ENCODE measurements at places on chromosomes 11 and 22. TPM values are rescaled to one million over a fixed set of nuclear protein-coding genes. Genes with fewer than 3 reads are reported as not detected.

DNA sequence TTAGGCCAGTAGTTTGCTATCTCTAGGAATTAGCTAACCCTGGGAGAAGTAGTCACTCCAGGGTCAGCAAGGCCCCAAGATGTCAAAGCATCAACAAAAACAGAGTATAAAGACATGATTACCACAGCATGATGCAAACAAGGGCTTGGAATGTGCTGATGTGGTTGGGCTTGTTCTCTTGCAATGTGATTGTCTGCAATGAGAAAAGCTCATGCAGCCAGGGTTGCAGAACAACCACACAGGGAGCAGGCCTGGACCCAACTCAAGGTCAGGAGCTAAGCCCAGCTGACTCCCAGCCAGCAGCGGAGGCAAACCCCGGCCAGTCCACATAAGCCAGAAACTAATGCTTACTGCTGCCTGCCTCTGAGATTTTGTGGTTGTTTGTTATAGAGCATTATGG, 132.4 kb upstream of the ZC3H12C start:
- no peak overlapping the region for H3K27ac ChIP-seq
- H3K4me3 ChIP-seq, result no peak overlapping the region
- H3K4me1 ChIP-seq, result peaks cover 4% of the 10 kb centered on the region
- H3K36me3 ChIP-seq, result no peaks in the 10 kb centered on the region
- no peak for DNase-seq

DNA sequence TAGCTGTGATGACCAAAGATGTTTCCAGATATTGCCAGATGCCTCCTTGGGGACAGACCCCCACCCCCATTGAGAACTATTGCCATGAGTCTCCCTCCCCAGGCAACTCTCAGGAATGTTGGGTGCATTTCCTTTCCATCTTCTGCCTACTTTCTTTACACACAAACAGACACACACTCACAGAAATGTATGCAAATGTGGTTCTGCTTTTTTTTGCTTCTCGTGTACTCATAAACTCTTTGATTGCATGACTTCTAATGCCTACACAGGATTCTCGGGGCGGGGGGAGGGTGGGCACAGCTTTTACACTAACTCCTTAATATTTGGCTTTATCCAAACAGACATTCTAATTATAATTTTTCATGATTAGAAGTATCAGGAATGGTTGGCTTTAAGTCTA, 53.3 kb upstream of the SUSD2 start:
- H3K27ac ChIP-seq, result no peak overlapping the region
- DNase-seq, result no peak
- no peak overlapping the region for H3K4me3 ChIP-seq
- H3K4me1 ChIP-seq, result no peaks in the 10 kb centered on the region
- peaks cover 45% of the 10 kb centered on the region for H3K36me3 ChIP-seq

DNA sequence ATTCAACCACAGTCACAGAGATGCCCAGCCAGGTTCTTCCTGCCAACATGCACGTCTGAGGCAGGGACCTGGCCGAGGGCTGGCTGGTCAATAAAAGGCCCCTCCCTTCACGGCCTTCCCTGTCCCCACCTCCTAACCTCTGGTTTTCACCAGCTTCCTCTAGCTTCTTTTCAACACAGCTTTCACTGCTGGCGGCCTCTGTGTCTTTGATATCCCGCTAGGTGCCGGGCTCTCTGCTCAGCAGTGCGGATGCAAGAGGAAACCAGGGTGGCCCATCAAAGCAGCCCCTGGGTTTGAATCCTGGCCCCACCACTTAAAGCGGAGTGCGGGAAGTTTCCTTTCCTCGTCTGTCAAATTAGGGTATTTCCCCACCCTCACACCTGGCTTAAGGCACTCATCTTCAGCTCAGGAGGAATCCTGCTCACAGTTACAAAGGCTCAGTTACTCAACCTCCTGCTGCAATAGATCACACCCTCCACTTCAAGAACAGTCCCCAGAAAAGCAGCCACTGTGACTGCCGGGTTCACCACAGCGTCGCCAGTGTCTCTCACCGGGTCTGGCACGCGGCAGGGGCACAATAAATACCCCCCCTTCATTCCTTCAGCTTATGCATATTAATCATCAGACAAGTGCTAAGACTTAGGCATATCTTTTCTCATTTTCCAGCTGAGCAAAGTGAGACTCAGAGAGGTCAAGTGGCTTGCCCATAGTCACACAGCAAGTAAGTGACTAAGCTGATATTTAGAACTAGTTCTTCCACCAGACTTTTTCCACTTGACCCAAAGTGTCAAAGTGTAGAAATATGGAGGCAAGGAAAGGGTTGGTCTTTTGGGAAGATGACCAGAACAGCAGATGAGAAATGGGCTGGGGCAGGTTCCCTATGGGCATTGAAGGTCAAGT, 45.7 kb downstream of the TXN2 start:
- H3K4me3 ChIP-seq, result no peak overlapping the region
- peak overlapping the region; percentile 76 for H3K27ac ChIP-seq
- no peaks in the 10 kb centered on the region for H3K36me3 ChIP-seq

DNA sequence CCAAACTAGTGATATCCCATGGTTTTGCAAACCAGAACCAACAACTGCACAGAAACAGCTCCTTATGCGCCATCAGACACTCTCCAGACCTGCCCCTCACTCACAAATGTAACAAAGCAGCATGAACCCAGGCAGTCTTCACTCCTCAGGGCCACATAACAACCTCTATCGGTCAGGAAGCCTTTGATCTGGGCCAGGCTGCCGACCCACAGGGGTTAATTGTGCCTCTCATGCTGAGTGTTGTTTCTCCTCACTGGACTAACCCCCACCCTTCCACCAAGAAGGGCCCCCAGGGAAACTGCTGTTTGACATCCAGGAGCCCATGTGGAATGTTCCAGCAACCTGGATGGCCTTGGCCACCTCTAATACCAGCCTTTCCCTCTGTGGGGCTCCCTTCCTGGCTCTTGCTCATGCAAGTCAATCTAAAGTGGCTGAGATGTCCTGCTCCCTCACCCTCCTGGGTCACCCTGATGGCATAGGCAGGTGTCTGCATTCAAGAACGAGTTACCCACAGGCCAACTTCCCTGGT, 7.9 kb upstream of the RGL4 start:
- no peak for DNase-seq
- no peak overlapping the region for H3K4me3 ChIP-seq
- no peaks in the 10 kb centered on the region for H3K27me3 ChIP-seq
- H3K27ac ChIP-seq, result no peak overlapping the region
- peaks cover 3% of the 10 kb centered on the region for H3K36me3 ChIP-seq
- H3K4me1 ChIP-seq, result no peaks in the 10 kb centered on the region

- no peaks in the 10 kb centered on the region for H3K27me3 ChIP-seq
- no peaks in the 10 kb centered on the region for H3K36me3 ChIP-seq
- peaks cover 8% of the 10 kb centered on the region for H3K4me1 ChIP-seq
- H3K4me3 ChIP-seq, result no peak overlapping the region
- H3K27ac ChIP-seq, result no peak overlapping the region
These were observed 8.0 kb upstream of the HTATIP2 start for GRCh38 chr11:20355221-20356219.

GRCh38 chr11:16738947-16739815, 734 bp downstream of the C11orf58 start:
- peak overlapping the region; percentile 86 for H3K4me3 ChIP-seq
- peaks cover 34% of the 10 kb centered on the region for H3K4me1 ChIP-seq
- H3K27me3 ChIP-seq, result no peaks in the 10 kb centered on the region
- DNase-seq, result no peak

DNA sequence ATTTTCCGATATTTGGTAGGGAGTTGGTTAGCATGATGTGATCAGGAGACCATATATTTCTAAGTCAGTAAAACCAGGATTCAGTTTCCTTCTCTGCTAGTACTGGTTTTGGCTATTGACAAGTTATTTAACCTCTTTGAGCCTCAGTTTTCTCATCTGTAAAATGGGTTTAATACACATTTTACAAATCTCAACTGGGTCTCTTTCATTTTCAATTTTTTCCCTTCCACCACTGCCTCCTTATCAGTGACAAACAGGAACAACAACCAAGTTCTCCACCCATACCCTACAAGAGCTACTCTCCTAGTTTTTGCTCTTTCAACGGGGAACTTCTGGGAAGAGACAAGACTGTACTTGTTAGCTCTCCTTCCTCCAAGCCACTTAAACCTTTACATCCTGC, 6.2 kb upstream of the APLP2 start:
- peaks cover 17% of the 10 kb centered on the region for H3K27me3 ChIP-seq
- H3K4me1 ChIP-seq, result peaks cover 3% of the 10 kb centered on the region
- no peak overlapping the region for H3K4me3 ChIP-seq
- H3K27ac ChIP-seq, result no peak overlapping the region
- H3K36me3 ChIP-seq, result no peaks in the 10 kb centered on the region

DNA sequence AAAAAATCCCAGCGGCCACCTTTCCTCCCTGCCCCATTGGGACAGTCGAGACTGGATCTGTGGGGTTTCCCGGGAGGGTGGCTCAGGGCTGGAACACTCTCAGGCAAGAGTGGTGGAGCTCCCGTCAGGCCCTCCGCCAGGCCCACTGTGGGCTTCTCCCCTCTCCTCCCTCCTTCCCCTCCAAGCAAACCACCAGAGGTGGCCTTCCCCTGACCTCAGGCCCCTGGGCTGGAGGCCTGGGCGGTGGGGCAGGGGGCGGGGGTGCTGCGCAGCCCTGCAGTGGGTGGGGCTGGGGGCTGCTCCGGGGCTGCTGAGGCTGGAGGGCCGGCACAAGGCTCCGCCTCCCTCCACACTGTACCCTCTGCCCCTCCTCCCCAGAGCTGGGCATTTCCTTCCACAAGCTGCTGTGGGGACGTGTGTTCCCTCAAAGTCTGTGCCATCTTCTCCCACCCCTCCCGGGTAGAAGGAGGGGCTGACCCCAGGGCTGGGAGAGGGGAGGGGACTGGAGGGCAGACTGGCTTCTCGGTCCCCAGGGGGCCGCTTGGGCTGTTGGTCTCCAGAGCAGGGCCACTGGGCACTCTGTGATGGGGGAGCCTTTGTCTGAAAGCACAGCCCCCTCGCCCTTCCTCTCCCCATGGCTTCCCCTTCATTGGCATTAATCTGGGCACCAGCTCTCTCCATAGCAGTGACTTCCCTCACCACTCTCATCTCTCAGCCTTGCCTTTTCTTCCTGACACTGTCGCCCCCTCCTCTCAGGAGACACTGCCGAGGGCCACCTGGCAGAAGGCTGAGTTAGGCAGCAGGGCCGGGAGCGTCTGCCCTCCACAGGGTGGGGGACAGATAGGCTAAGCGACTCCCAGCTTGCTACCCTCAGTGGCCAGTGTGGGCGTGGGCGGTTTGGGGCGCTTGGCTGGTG, 7.1 kb downstream of the RCOR2 start:
- H3K27ac ChIP-seq, result no peak overlapping the region
- peaks cover 9% of the 10 kb centered on the region for H3K27me3 ChIP-seq
- no peak for DNase-seq
- H3K4me1 ChIP-seq, result peaks cover 2% of the 10 kb centered on the region
- peaks cover 18% of the 10 kb centered on the region for H3K36me3 ChIP-seq

DNA sequence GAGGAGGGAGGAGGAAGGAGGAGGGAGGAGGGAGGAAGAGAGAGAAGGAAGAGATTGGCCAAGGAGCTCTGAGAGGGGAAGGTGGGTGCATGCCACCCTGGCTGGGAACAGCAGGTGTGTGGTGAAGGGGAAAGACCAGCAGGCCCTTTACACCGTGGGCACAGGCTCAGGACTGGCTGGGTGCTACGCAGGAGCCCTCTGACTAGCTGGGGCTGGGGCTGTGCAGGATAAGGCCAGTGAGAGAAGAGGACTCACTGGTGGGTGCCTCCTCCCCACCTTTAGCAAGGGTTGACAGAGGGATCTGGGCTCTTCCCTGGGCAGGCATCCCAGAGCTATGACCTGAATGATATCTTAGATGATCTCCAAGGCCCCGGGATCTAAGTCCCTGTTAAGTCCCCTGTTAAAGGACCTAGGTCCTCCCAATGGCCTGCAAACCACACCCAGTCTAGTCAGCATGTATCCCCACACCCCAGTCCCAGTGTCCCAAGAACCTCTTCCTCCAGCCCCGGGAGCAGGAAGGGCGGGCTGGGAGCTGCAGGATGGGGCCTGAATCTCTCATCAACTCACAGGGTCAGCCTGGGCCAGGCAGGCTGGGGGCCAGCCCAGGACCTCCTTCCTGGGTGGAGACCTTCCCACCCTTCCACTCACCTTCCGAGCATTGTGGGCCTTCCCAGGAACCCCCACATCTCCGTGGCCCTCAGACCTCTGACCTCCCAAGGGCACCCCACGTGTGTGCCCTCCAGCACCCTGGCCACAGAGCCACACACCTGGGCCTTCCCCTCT, 55.4 kb downstream of the CDKN1C start:
- H3K27me3 ChIP-seq, result peaks cover 10% of the 10 kb centered on the region
- peaks cover 3% of the 10 kb centered on the region for H3K36me3 ChIP-seq
- no peaks in the 10 kb centered on the region for H3K4me1 ChIP-seq
- no peak for DNase-seq

- H3K36me3 ChIP-seq, result no peaks in the 10 kb centered on the region
- DNase-seq, result peak; percentile 53
- H3K4me3 ChIP-seq, result no peak overlapping the region
- H3K27ac ChIP-seq, result peak overlapping the region; percentile 64
- H3K27me3 ChIP-seq, result no peaks in the 10 kb centered on the region
These were observed 18.1 kb upstream of the MYH9 start for GRCh38 chr22:36405671-36406538.

DNA sequence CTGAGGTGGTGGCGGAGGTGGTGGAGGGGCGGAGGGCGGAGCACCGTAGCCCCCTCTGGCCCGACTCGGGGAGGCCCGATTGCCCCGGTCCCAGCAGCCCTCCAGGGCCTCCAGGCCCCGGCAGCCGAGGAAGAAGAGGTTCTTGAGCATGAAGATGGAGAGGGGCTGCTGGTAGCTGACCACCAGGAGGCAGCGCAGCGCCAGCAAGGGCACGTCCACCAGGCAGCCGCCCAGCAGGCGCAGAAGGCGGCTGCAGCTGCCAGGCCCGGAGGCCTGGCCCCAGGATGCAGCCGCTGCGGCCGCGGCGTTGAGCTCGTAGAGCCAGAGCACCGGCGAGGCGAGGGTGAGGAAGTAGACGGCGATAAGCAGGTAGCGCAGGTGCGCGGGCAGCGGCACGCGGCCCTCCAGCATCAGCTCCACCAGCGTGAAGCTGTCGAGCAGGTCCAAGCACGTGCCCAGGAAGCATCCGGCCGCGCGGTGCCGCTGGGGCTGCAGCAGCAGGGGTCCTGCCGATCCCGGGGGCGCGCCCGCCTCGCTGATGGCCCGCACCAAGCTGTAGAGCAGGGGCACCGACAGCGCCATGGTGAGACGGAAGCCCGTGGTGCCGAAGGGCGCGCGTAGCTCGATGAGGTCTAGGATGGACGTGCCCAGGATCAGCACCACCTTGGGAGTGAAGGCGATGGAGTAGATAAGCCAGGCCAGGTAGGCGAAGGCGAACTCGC, 1.5 kb downstream of the TMEM121B start:
- no peaks in the 10 kb centered on the region for H3K36me3 ChIP-seq
- H3K27me3 ChIP-seq, result peaks cover 27% of the 10 kb centered on the region
- H3K27ac ChIP-seq, result no peak overlapping the region
- H3K4me1 ChIP-seq, result peaks cover 66% of the 10 kb centered on the region

GRCh38 chr11:117002639-117003299, 95.5 kb downstream of the SIK3 start:
- H3K27ac ChIP-seq, result no peak overlapping the region
- H3K4me3 ChIP-seq, result no peak overlapping the region
- DNase-seq, result no peak
- H3K4me1 ChIP-seq, result peaks cover 6% of the 10 kb centered on the region
- H3K27me3 ChIP-seq, result no peaks in the 10 kb centered on the region
- no peaks in the 10 kb centered on the region for H3K36me3 ChIP-seq

GRCh38 chr11:124581817-124582216, 12.0 kb downstream of the OR8A1 start:
- no peak overlapping the region for H3K27ac ChIP-seq
- H3K4me3 ChIP-seq, result no peak overlapping the region
- no peak for DNase-seq
- no peaks in the 10 kb centered on the region for H3K4me1 ChIP-seq
- H3K36me3 ChIP-seq, result no peaks in the 10 kb centered on the region

The SLC22A25 gene
- not detected for total RNA-seq

The SMTNL1 gene
- total RNA-seq, result not detected

The TST gene
- 0.61 TPM for total RNA-seq

The OR52N5 gene
- not detected for total RNA-seq

The RRM1 gene
- 50.8 TPM for total RNA-seq

The TMEM126B gene
- total RNA-seq, result 25.2 TPM

The SYT7 gene
- total RNA-seq, result not detected

The SHISA8 gene
- 0.56 TPM for total RNA-seq

Measured in T-cell (primary cell).